ENCODE measurements at places on chromosomes 2 and 18.
A peak's percentile ranks its signal among the peaks of the same experiment; 100 is the strongest.

- no peak for DNase-seq
Measured at GRCh38 chr2:44233450-44234128, 41.7 kb upstream of the SLC3A1 start.

DNA sequence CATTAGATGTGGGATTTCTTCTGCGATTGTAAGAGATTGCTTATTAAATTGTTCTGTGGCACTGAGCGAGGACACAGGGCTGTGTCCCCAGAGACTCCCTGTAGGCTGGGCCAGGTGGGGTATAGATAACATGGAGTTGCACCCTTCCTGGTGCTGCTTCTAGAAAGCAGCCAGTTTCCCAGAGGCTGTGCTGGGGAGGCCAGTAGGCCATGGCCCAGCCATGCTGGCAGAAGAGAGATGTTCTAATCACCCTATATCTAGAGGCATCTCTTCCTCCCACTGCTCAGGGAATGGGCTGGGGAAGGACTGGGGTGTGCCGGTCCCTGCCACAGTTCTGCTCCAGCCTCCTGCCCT is 66.9 kb downstream of the HS1BP3 start:
- DNase-seq, result no peak

- DNase-seq, result peak; percentile 52
Measured at GRCh38 chr2:28583899-28584553, 88.2 kb downstream of the PLB1 start.

DNA sequence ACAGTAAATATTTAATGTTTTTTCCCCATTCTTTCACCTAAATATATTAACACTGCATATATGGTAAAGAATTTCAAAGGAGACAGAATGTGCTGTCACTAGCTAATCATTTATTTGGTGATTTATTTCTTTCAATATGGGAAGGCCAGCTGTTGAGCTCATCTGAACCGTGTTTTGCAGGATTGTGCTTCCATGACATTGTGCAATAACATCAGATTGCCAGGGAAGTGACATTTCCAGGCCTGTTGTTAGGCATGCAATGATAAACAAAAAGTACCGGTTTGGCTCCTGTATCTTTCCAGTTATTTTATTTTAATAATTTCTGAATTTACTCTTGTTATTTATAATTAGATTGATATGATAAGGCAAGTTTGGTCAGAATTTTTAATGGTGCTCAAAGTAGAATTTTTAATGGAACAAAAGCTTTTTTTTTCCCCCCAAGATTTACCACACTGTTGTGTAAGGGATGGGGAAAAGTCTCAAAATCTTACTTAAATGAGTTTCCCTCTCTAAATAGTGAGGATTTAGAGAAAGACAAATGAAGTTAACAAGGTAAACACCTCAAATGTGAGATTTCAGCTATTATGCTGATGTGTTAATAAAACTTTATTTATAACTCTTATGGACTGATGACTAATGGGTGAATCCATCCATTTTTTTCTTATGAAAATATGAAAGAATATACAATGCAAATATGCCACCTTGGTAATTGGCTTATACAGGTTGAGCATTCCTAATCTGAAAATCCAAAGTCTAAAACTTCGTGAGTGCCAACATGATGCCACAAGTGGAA is 52.7 kb downstream of the MALT1 start:
- no peak for DNase-seq

DNA sequence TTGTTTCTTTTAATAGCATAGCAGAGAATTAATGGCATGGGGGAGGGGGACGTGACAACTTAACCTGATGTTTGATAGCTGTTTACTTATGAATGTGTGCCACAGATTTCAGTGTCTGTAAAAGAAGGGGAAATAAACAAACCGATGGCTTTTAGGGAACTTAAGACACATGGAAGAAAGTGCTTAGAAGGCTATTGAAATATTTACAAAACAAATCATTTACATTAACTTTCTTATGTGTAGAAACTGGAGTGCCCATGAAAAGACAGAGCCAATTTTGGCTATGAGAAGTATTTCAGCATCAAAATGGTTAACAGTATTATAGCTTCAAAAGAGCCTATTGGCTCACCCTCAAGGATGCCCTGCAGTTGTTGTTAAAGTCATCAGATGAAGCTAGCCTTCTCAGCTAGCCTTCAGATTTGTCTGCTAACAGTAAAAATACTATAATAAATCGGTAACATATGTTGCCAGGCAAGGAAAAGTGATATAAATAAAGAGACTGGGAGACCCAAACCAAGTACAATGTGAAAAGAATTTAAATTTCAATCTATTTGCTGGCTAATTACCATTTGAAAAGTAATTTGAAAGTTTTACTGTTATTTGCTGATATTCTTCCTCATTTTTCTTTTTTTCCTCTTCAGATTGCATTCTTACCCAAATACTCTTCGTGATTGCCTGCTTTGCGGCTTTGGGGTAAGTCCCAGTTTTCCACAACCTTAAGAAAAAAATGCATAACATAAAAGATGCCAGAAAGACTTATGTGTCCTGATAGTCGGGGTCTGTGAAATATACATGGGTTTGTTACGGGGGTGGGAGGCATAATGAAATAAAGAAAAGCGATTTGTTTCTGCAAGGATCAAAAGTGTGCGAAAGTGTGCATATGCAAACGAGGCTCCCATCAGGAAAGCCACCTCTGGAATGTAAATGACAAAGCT is 256.4 kb downstream of the MEIS1 start:
- DNase-seq, result no peak

DNA sequence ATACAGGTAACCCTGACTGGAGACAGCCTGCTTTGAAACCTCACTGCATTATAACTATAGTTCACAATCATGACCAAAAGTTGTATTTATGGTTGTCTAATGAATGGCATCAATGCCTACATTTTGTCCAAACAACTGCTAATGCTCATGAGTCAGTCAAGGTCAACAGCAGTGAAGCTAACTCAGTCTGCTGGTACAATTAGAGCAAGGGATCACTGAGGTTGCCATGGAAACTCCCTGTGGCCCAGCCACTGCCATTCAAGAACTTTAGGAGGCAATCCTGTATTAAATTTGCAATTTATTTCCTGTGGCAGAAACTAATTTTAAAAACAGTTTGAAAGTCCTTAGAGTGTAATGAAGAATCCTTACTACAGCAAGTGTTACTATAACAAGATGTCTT is 185.1 kb upstream of the SMAD7 start:
- no peak for DNase-seq

DNA sequence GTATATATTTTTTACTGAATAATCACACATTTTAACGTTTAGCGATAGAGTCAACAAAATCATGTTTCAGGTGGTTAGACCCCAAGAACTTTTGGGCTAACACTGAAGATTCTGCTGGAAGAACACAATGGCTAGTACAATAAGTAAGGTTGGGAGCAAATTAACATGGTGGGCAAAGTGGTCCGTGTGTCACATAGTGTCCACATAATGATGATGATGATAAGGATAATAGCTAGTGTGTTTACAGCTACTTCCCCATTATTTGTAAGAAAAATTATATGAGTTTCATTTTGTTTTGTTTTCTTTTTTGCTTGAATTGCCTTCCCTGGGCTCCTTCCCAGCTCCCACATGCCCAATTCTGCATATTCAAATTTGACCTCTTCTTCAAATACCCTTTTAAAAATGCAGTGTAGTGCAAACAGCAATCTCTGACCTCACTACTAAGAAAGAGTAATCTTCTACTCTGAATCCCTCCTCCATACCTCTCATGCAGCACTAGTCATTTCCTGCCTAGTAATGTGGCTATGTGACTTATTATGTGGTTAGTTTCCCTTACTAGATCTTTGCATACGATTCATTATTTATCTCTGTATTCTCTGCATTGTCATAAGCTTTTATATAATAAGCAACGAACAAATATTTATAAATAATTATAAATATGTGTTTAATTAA is 16.9 kb upstream of the VPS54 start:
- no peak for DNase-seq

DNA sequence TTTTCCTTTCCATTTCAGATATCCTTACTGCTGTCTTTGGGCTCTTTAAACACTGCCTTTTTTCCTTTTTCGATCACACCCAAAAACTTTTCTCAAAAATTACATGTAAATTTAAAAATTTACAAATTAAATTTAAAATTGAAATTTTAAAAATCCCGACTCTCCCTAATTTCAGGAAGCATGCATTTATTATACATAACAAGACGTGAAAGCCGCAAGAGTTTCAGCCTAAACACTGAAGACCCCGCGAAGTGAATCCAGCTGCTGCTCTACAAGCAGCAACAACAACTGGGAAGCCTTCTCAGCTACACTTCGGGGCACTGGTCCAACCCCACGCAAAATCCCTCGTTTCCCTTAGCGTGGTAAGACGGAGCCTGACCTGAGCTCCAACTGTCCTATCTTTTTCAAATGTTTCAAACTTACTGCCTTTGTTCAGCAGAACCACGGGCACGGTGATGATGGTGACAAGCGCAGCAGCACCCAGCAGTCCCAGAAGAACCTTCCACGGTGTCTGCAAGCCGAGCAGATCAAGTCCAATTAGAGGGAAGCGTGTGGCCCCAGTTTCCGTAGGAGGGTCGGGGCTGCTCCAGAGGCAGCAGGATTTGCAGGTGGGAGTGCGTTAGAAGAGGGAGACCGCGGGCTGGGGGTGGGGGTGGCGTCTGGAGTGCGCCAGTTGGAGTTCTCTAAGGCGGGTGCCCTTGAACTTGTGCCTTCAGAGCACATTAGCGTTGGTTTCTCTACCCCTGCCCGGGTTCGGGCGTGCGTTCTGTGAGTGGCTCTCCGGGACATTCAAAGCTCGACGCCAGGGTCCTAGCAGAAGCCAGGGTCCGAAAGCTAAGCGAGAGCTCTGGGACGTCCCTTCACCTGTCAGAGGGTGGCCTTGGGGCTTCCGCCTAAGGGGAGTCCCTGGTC is 783 bp downstream of the DPP4 start:
- DNase-seq, result no peak

DNA sequence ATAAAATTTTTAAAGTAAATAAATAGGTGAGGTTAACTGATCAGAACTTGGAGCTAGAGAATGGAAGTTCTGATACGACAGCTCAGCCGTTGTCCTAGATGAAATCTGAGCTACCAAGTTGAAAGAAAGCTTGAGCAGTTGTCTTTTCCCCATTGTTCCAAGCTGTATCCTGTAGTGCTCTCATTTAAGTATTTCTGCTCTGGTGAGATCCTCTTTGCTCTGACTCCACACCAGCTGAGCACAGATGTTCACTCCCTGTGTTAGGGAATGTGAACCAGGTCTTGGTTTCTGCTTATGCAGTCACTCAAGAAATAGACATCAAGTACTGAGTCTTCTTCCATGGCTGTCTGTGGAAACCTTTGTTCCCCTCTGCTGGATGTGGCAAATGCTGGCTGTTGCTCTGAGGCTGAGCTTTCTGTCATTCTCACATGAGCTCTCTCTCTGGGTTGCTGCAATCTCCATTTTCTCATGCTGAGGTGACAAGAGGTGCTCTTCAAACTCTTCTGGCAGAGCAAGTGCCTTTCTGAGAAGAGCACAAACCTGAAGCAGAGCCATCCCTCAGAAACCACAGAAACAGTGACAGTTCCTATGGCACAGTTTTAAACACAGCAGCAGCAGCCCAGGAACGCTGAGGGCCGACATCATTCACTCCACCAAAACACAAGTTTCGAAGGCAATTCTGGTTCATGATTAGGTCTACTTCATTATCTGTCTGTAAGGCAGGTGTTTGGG is 194.1 kb downstream of the SP3 start:
- no peak for DNase-seq

GRCh38 chr2:235144291-235144690 is 192.5 kb downstream of the SH3BP4 start:
- no peak for DNase-seq

- DNase-seq, result no peak
Measured at GRCh38 chr2:143615562-143615961, 486.3 kb downstream of the ARHGAP15 start.

GRCh38 chr2:10448576-10449485 is 704 bp upstream of the ODC1 start:
- peak; percentile 95 for DNase-seq

GRCh38 chr2:120330946-120331822 is 14.8 kb upstream of the INHBB start:
- no peak for DNase-seq

- DNase-seq, result no peak
Measured at GRCh38 chr2:26880161-26880560, 32.2 kb downstream of the DPYSL5 start.

GRCh38 chr2:26251893-26252292 is 7.2 kb downstream of the HADHB start:
- DNase-seq, result no peak

DNA sequence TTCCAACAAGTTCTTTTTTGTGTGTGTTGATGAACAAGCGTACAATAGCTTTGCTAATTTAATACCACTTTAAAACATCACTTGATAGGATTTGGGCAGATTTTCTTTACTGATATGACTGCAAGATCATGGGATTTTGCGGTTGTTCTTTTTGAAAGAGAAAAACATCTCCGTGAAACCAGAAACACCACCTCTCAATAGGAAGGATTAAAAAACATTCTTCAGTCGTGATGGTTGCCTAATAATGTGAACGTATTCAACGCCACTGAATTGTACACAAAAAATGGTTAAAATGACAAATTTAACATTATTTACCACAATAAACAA is 19.3 kb downstream of the RBMS1 start:
- no peak for DNase-seq

DNA sequence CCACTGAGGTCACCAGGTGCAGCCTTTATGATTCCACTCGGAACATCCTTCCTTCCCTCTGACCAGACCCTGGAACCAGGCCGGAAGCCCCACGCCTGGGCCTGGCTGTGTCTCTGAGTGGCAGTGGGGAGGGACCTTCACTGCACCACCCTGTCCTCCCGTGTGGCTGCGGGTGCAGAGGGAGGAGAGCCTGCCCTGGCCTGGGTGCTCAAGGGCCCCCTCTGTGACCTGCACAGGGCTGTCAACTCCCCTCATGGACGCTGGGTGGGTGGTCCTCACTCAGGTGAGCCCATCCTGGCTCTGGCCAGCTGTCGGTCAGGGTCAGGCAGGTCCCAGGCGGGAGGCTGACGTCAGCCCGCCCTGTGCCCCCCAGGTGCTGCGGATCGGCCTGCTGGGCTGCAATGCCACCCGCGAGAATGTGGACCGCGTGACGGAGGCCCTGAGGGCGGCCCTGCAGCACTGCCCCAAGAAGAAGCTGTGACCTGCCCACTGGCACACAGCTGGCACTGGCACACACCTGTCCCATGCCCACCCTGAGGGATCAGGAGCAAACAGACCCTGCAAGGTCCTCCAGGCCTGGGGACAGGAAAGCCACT is 9.8 kb downstream of the AGXT start:
- no peak for DNase-seq

DNA sequence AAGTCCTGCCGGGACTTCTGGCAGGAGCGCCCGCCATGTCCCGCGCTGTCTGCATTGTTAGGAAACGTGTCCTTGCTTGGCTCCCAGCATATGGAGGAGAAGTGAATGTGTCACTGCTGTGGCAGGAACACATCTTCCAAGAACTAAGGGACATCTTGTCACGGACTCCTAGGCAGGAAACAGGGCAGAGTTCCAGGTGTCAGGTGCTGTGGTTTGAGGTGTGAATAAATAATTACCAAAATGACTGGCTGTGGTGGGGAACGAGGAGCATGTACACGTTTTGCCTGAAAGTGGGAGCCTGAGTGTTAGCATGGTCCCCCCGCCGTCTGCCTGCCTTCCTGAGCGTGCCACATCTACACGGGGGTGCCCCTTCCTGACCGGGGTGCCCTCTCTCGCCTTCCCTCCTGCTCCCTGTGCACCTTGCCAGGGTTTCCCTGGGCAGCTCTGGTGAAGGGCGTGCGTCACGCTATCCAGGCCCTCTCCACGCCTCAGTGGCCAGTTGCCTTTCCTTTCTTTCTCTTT is 237.5 kb downstream of the LDLRAD4 start:
- DNase-seq, result peak; percentile 19

Data from activated CD4-positive, CD25-positive, alpha-beta regulatory T cell (primary cell).